ENCODE measurements at places on chromosomes 12 and 14. TPM values are rescaled to one million over a fixed set of nuclear protein-coding genes. Genes with fewer than 3 reads are reported as not detected.

DNA sequence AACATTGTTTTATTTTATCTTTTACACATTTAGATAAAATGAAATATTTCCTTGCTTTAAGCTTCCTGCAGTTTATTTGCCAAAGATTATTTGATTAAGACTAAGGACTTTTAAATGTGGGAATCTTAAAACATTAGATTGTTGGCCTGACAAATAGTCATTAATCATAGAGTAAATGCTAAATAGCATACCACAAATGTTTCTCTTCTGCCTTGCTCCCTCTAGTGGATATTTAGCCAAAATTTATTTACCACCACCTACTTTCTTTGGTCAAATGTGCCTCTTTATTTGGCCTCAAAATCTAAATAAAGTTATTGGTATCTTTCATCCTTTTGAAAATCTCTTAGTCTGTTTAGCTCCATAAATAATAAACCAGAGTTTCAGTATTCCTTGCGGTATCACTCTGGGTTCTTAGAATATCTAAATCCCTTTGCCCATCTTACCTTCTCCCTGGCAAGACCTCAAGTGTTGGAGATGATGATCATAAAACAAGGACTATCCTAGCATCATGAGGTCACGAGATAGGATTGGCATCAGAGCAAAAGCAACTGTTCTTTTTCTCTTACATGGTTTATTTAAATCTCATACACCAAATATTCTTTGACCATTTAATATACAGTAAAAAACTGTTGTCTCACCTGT is 150.6 kb upstream of the AEBP2 start:
- DNase-seq: peak; percentile 54

DNA sequence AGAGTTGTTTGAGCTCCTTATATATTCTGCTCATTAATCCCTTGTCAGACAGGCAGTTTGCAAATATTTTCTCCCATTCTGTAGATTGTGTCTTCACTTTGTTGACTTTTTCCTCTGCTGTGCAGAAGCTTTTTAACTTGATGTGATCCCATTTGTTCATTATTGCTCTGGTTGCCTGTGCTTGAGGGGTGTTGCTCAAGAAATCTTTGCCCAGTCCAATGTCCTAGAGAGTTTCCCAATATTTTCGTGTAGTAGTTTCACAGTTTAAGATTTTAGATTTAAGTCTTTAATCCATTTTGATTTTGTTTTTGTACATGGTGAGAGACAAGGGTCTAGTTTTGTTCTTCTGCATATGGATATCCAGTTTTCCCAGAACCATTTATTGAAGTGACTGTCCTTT is 19.8 kb downstream of the ABCC9 start:
- no peak for DNase-seq

- no peak for DNase-seq
These were observed 74.7 kb downstream of the KLHL28 start for GRCh38 chr14:44886860-44887595.

DNA sequence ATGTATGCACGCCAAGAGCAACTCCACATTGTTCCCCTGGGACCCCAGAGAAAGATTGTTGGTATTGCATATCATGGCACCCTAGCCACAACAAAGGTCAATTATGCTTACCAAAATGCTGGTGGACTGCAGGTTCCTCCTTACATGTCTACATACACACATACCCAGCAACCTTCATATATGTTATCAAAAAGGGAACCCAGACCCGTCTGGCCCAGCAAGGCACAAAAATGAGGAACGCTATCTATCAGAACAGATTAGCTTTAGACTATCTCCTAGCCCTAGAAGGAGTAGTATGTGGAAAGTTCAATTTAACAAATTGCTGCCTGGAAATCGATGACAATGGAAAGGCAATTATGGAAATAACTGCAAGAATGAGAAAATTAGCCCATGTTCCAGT is 61.5 kb downstream of the DHRS2 start:
- no peak for DNase-seq

Gene EPS8
- total RNA-seq: 39.8 TPM

GRCh38 chr12:117571321-117571720 is 209.9 kb upstream of the NOS1 start:
- no peak for DNase-seq

DNA sequence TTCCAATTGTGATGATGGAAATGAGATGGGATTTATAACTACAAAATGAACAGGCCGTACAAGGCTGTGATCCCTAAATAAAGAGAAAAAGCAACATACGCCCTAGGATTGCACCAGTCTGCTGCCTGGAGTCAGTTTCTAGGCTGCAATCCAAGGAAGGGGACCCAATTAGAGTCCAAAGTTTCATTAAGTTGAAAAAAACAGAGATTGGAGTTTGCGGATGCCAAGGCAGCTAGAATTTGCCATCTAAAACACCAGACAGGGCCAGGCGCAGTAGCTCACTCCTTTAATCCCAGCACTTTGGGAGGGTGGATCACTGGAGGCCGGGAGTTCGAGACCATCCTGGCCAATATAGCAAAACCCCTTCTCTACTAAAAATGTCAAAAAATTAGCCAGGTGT is 661.0 kb downstream of the RPS29 start:
- no peak for DNase-seq

DNA sequence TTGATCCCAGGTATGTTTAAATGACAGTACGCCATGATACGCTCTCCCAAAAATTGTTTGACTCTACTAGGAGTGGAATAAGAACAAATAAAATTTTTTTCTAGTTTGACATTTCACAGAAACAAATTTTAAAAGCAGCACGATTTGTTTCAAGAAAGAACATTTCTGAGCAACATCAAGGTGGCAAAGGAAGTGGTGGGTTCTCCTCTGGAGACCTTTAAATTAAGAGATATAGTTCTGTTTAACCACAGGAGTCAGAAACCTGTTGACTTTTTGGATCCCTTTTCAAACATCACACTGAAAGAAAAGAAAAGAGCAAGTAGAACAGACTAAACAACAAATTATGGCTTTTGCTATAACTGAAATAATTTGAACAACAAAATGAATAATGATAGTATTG is 2.5 kb upstream of the SLC6A13 start:
- no peak for DNase-seq

DNA sequence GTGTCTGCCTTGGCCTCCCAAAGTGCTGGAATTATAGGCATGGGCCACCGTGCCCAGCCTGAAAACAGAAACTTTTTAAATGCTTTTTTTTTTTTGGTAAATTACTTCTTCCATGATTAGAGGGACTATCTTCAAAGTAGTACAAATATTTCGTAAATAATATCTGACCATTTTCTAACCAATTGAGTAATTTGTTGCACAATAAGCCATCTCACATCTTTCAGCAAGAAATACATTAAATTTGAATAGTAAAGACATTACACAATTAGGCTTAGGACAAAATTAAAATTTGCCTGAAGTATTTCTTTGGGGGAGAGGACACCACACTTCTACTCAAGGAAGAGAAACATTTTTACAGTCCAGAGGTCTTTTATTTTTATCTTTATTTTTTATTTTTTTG is 84.7 kb upstream of the STRN3 start:
- DNase-seq: no peak

Gene IL26
- total RNA-seq: not detected

Gene IAPP
- total RNA-seq: not detected

- DNase-seq: peak; percentile 18
These were observed 39.6 kb upstream of the CCDC198 start for GRCh38 chr14:57533214-57533613.

DNA sequence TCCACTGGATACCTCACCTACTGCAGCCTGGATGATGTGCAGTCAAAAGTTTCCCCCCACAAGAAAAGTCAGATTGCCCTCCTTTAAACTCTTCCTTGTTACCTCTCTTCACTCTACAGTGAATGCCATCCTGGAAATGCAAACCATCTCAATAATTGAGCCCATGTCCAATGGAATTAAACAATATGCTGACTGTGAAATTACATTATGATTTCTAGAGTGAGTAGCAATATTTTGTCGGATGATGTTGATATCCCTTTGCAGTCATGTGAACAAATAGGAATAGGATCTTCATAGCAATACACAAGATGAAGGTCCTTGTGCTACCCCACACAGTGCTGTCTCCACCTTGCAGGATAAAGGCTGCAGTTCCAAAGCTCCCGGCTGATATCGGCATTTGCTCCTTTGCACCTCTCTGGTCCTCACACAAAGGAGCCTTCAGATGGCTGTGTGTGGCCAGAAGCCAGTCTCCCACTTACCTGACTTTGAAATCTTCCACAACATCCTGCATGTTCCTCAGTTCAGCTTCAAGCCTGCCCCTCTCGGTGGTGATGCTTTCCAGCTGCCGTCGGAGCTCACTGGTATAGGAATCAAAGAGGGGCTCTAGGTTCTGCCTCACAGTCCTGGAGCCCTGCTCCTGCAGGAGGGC is 1.5 kb downstream of the KRT75 start:
- DNase-seq: no peak

Gene SINHCAF
- 53.1 TPM for total RNA-seq

Data from tongue (tissue), 3 donors.